ENCODE measurements at places on chromosomes 2 and 18. TPM values are rescaled to one million over a fixed set of nuclear protein-coding genes. Genes with fewer than 3 reads are reported as not detected.

Gene IL1B
- 5.7 TPM for total RNA-seq

GRCh38 chr2:179106676-179107428 is 56.9 kb upstream of the CCDC141 start:
- DNase-seq, result peak; percentile 40

DNA sequence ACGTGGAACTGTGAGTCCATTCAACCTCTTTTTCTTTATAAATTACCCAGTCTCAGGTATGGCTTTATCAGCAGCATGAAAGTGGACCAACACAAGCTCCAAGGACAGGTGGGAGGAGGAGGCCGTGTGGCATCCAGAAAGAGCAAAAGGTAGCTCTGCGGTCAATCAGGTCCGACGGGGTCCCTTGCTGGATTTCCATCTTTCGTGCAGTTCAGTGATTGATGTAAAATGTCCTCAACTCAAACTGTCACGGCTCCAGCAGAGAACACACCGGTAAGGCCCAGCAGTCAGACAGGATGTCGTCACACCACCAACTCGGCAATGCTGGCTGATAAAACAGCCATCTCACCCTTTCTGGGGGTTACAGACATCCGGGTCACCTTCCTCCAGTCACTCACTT is 123.3 kb downstream of the PXDN start:
- no peak for DNase-seq

Gene DSG4
- total RNA-seq, result 0.27 TPM

Gene B4GALT6
- 7.5 TPM for total RNA-seq

DNA sequence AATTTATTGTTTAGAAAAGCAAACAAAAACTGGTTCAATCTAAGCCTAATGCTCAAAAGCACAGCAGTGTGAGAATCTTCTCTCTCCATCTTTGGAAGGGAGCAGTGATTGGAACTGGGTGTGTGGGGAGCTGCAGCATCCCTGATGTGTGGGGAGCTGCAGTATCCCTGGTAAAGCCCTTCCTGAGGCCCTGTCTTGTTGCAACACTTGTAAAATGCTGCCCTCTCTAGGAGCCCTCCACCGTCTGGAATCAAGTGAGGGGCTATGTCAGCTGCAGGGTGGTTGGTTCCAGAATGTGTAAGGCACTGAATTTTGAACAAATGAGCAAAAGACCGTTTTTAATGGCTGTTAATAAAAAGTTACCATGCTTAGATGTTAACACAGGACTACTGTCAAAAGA is 147.7 kb upstream of the RAB12 start:
- DNase-seq, result no peak

Gene MC5R
- not detected for total RNA-seq

DNA sequence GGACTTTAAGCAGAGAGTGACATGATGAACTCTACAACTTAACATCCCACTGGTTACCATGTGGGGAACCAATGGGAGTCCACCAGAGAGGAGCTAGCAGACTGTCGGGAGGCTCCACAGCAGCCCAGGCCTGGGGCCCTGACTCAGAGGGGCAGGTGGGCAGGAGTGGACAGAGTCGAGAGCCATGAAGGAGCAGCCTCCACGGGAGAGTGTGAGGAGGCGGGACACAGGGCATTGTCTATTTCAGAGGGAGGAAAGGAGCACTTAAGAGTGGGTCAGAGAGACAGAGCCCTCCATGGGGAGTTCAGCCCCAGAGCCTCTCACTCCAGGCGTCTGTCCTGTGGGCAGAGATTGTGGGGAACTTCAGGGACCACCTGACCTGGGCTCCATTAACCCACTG is 118.7 kb downstream of the CYP26B1 start:
- peak; percentile 11 for DNase-seq

Gene DES
- total RNA-seq, result 24.0 TPM

GRCh38 chr2:88880441-88880953 is 189.0 kb downstream of the RPIA start:
- DNase-seq, result peak; percentile 53

DNA sequence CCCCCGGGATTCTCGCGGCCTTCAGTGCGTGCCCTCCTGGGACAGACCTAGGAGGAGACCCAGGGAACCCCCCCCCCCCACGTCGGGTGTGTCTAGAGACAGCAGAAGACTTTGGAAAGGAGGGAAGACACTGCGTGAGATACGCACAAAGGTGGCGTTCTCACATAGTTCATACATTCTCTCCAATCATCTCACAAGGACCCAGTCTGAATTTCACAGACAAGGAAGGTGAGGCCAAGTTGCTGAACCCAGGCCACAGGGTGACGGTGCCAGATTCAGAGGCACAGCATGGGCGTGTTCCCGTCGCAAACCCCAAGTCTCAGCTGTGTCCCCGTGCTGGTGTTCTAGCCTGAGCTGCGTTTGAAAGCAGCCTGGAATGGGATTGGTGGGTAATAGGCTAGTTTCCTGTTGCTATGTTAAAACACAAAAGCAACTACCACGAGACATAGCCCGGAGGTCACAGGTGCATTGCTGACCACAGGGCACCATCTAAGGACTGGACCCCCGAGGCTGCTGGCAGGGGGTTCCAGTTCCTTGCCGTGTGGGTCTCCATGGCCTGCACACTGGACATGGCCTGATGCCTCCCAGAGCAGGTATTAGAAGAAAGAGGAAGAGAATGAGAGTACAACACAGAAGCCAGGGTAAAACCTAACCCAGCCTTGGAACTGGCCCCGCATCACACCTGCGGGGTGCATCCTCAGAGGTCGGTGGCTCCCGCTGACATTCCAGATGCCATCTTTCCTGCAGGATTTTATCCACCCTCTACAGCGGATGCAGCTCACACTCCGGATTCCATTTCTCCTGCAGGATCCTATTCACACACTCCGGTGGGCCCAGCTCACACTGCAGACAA is 1.1 kb upstream of the PXDN start:
- no peak for DNase-seq

Gene PSMA8
- total RNA-seq, result not detected

DNA sequence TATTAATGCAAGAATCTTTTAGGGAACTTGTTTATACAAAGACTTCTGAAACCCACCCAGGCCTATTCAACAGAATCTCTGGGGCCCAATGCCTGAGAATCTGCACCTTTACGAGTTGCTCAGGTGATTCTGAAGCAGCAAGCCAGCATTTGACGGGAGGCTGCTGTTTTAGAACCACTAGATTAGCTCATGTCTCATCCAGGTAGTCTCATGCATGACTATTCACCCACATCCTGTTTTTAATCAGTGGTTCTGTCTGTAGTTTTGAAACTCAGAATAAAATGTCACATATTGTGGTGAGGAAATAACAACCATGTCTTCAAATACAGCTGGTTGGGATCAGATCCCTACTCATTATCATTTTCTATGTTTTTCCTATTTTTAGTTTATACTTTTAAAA is 39.5 kb downstream of the CYTIP start:
- DNase-seq, result no peak

DNA sequence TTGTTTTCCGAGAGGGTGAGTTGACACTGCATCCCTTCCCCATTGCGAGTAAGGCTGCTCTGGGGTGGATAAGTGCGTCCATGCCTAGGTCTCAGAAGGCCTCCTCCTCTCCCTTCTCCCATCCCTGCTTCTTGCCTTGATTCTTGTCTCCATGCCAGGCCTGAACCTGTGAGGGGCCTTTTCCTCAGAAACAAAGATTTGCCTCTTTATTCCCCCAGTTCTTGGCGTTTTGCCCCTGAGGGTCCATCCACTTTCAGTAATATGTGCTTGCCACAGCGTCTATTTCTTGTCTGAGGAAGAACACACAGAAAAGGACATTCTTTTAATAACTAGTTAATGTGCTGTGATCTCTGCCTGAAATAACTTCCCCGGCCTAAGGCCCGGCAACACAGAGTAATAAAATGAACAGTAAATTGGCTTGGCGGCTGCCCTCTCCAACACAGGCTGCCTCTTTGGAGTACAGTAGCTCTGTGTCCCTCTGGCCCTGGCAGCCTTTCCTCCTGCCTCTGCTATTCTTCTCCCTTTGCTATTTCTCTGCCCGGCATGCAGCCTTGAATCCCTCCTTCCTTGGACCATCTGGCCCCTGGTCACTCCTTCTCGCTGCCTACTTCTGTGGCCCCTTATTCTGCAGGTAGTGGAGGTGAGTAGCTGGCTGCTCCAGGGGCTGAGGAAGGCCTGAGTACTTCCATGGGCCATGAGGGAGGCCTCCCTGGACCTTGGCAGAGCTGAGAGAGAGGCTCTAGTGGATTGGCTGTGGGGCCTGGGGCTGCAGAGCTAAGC is 4.4 kb downstream of the EHD3 start:
- DNase-seq, result no peak

Data from colonic mucosa (tissue), 4 donors.